Activated CD4-positive, CD25-positive, alpha-beta regulatory T cell treated with anti-CD3 and anti-CD28 coated beads, Interleukin-2, amount 50 U/mL, for 72 hours (primary cell): ENCODE measurements at places on chromosomes 5 and 9.

DNA sequence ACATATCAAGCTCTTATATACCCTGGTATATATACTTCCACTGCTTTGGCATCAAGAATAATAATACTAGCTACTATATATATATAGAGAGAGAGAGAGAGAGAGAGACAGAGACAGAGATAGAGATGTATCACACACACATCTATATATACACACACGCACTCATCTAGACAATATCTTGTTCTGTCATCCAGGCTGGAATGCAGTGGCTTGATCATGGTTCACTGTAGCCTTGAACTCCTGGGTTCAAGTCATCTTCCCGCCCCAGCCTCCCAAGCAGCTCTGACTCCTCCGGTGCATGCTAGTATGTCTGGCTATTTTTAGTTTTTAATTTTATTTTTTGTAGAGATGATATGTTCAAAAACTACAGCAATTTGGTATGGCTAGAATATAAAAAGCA, 22.5 kb downstream of the ANKHD1 start:
- no peak for DNase-seq

GRCh38 chr9:137575364-137575715, 3.4 kb downstream of the DPH7 start:
- DNase-seq = no peak

DNA sequence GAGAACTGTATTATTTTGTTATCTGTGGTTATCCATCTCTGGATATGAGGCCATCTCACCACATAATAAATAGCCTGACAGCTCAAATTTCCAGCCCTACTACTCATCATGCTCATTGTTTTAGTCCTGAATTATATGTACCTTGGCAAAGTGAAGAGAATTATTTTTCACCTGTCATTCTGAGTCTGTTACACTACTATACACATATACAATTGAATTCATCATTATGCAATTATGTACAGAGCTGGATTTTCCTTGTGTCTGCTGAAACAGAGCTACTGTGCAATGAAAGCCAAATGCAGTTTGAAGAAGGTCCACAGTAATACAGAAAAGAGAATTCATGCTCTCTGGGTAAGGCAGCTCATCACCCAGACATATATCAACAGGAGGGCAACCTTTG, 28.5 kb downstream of the ESM1 start:
- DNase-seq = no peak

GRCh38 chr5:158606233-158606632, 493.5 kb downstream of the EBF1 start:
- no peak for DNase-seq

DNA sequence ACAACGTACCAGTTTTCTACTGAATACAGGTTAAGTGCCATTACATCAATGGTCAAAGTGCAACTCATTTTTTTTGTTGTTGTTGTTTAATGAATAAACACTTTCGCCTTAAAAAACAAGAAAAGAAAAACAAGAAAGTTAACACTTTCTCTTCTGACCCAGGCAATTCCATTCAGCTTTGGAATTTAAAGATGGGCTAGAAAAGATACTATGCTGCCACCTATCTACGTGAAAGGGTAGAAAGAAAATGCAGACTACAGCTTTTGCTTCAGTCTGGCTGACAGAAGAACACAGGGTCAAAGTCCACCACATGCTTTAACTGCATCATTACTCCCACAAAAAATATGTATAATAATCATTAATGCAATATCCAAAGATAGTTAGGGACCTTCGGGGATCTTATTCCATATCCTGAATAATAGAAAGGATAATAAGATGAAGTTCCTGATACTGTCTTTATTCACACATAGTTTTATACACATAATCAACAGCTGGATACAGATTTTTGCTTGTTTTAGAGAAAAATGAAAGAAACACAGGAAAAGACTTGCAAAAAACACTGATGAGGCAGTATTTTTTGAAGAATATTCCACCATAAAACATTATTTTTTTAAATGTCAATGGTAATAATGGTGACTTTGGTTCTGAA, 40.4 kb downstream of the ZDHHC21 start:
- DNase-seq = no peak

GRCh38 chr5:35908814-35909213, 29.6 kb downstream of the CAPSL start:
- no peak for DNase-seq

DNA sequence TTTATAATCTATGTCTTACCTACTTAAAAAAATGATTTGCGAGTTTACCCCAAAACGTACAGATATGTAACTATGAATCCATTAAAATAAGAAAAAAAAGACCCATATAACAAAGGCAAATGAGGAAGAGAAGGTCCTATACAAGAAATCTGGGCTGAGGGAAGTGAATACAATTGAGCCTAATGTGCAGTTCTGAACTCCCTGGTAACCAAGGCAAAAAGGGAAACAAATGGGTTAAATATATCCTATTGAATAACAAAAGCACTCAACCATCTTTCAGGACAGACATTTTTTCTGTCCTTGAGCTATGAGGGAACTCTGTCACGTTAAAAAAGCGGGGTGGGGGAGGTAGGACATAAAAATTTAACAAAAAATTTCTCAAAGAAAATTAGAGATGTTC, 78.6 kb downstream of the PTPN3 start:
- no peak for DNase-seq

DNA sequence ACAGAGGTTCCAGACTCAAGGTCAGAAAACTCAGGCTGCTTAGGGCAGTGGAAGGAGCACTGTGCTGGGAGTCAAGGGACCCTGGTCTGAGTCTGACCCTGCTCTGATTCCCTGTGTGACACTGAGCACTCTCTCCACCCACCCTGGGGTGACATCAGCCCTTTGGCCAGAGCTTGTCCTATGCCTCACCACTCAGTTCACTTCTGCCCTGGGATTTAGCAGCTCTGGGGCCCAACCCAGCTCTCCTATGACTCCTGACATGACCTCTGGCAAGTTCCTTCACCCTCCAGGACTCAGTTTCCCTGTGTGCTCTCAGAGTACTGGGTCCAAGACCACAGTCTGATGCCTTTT, 63.9 kb downstream of the FAM114A2 start:
- no peak for DNase-seq

DNA sequence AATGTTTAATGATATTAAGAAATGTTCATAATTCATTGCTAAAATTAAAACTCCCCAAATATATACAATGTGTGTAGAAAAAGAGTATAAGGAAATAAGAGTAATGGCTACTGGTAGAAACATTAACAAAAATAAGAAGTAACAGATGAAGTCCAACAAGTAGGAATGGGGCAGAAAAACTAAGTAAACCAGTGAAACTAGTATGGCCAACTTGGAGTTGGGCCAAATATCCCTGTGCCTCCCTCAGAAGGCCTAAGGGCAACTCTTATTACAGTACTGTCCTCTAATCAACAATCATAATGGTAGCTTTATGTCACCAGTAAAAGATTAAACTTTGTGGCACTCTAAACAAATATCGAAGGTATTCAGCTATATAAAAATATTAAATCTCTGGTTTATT, 93.5 kb downstream of the SSBP2 start:
- DNase-seq = no peak

DNA sequence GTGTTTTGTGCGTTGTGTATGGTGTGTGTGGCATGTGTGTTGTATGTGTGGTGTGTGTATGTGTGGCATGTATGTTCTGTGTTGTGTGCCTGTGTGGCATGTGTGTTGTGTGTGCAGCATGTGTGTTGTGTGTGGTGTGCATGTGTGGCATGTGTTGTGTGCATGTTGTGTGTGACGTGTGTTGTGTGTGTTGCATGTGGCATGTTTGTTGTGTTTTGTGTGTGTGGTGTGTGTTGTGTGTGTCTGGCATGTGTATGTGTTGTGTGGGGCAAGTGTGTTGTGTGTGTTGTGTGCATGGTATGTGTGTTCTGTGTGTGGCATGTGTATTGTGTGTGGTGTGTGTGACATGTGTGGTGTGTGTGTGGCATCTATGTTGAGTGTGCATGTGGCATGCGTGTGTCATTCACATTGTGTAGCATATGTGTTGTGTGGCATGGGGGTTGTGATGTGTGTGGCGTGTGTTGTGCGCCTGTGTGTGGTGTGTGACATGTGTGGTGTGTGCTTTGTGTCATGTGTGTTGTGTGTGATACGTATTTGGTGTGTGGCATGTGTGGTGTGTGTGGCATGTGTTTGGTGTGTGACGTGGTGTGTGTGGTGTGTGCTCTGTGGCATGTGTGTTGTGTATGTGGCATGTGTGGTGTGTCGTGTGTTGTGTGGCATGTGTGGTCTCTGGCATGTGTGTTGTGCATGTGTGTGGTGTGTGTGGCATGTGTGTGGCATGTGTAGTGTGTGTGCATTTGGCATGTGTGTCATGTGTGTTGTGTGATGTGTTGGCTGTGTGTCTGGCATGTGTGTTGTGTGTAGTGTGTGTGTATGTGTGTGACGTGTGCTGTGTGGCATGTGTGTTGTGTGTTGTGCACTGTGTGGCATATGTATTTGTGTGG, 46.6 kb upstream of the IRX4 start:
- DNase-seq = no peak

- no peak for DNase-seq
Measured at GRCh38 chr9:109974918-109975276, 194.9 kb downstream of the PALM2AKAP2 start.

DNA sequence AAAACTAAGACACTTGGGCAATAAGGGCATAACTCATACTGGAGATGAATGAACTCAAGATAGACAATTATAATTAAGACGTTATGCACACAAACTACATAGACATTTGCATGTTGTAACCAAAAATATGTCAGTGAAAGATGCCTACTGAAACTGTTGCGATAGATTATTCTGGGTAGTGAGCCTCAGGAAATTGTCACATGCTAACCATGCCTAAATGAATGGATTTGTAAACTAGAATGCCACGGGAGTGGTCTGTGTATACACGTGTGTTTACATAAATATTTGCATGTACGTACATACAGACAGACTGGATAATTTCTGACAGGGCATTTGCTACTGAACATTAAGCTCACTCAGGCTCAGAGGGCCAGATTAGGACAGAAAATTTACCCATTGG, 1.2 kb downstream of the NIPSNAP3B start:
- no peak for DNase-seq

GRCh38 chr5:103620851-103621547, 58.4 kb upstream of the NUDT12 start:
- DNase-seq = no peak

DNA sequence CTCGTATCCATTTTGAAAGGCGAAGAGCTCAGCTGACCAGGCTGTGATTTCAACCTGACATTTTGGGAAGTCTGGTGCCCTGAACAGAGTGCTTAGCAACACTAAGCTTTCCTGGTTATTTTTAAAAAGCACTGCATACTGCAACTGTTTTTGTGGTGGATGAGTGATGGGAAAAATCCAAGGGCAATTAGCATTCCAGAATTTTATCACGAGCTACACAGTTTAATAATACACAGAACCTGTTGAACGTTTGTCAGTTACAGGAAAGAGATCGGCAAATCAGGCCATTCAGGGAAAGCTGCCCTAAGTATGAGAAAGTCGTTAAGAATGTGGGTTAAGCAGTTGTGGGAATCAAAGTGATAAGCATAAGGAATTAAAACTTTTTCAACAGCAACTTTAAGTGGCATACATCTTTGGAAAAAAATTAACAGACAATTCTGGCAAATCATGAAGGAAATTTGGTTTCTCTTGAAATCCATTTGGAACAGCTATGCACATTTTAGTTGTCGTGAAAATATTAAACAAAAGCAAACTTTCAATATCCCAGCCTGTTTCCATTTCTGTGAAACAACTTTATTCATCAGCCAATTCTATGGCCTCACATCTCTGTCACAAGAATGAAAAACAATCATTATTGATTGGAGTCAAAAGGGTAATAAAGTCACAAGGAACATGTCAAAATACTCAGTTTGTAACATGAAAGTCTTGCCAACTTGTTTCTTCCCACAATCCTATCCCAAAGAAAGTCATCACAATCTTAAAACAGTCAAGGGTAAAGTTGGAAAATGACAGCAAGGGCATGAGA, 25.7 kb downstream of the PUM3 start:
- DNase-seq = no peak

DNA sequence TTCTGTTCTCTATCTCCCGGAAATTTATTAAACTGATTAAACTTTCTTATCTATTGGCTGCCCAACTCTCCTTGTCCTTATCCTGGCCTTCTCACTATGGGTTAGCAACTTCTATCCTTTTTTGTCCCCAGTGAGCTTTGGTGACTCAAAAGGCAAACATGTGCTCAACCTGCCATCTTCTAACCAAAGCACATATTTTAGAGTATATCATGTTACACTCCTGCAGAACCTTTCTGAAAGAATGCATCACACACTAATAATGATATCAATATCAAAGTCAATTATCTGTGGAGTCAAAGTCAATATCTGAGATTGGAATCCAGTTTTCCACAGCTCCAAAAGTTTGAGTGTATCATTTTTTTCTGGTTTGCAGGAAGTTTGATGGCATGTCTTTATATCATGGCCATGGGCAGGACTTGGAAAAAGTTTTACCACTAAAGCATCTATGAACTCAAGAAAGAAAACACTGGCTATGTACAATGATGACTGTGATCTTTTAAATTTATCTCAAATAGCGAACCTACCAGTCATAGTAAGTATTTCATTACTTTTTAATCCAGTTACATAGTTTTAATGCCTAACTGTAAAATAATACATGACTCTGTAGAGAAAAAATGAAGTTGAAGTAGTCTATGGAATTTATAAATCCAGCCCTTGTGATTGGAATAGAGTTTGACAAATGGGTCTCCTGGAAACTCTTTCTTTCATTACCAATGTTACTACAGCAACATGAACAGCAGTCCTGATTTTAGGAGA, 166.8 kb downstream of the DROSHA start:
- no peak for DNase-seq

GRCh38 chr9:22129133-22129532, 120.0 kb upstream of the CDKN2B start:
- DNase-seq = no peak

DNA sequence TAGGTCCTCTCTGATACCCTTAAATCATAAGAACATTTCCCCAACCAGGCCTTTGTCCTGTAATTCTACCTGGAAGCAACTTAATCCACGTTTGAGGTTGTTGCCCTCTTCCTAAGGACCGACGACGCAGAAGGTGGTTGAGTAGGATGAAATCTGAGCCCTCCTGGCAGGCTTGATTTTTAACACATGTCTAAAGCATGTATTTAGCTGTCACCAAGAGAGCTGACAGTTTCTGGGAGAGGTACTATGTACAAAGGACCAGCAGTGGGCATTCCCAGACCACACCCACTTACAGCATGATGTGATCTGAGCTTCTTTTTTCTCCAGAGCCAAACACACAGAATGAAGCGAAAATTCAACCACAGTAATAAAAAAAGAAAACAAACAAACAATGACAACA, 260.9 kb downstream of the SH3GL2 start:
- no peak for DNase-seq

DNA sequence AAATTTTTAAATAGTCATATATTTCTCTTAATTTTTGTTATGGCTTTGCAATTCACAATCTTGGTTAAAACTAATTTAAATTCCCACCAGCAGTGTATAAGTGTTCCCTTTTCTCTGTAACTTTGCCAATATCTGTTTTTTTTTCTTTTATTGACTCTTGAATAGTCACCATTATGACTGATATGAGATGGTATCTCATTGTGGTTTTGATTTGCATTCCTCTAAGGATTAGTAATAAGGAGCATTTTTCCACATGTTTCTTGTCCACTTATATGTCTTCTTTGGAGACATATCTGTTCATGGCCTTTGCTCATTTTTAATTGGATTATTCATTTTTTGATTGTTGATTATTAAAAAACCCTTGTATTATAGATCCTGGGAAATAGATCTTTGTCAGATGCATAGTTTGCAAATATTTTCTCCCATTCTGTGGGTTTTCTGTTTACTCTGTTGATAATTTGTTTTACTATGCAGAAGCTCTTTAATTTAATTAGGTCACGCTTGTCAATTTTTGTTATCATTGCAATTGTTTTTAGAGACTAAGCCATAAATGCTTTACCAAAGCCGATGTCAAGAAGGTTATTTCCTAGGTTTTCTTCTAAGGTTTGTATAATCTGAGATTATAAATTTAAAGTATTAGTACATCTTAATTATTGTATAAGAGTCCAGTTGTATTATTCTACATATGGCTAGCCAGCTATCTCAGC, 610.9 kb downstream of the CHSY3 start:
- no peak for DNase-seq
